Type B pancreatic cell (in vitro differentiated cells): ENCODE measurements at places on chromosomes 6 and 20. TPM values are rescaled to one million over a fixed set of nuclear protein-coding genes. Genes with fewer than 3 reads are reported as not detected.

The PPDPF gene
- total RNA-seq, result 280 and 422 TPM in 2 replicates

The RFX6 gene
- total RNA-seq, result 18.3 and 23.9 TPM in 2 replicates

The GHRH gene
- 0.77 and 3.9 TPM in 2 replicates for total RNA-seq

The ASIP gene
- 1.1 TPM in 1 of 2 replicates, not detected in the other for total RNA-seq

The F13A1 gene
- 0.24 and 0.48 TPM in 2 replicates for total RNA-seq

The C20orf141 gene
- total RNA-seq, result not detected in 2 replicates
